ENCODE measurements at places on chromosomes 3 and 15. TPM values are rescaled to one million over a fixed set of nuclear protein-coding genes. Genes with fewer than 3 reads are reported as not detected.

The SMAD6 gene
- 34.8 TPM for total RNA-seq

The ACP3 gene
- total RNA-seq, result 1.2 TPM

The GOLGA6L26 gene
- total RNA-seq, result not detected

The ITIH1 gene
- not detected for total RNA-seq

DNA sequence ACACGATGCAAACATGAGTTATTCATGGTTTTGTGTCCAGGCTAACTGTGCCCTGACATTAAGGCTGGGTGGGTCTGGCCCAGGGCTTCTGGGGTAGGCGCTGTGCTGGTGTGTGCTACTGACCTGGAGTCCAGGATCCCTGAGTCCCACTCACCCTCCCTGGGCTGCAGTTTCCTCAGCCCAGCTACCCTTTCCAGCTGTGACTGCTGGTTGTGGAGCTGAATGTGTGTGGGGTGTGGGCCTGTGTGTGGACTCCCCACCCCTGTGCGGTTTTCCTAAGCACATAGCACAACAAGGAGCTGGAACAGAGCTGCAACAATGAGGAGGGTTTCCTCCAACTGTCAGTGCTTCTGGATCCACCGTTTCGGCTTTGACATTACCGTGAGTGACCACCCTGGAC lies 38.0 kb downstream of the SMAD3 start:
- no peak overlapping the region for H3K4me3 ChIP-seq
- peak; percentile 23 for DNase-seq
- H3K27me3 ChIP-seq, result no peaks in the 10 kb centered on the region
- peaks cover 12% of the 10 kb centered on the region for H3K4me1 ChIP-seq
- H3K36me3 ChIP-seq, result no peaks in the 10 kb centered on the region

DNA sequence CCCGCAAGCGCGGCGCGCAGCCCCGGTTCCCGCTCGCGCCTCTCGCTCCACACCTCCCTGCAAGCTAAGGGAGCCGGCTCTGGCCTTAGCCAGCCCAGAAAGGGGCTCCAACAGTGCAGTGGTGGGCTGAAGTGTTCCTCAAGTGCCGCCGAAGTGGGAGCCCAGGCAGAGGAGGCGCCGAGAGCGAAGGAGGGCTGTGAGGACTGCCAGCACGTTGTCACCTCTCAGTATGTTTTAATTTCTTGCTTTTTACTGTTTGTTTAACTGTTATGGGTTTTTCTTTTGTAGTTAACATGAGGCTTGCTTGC lies 1525.7 kb downstream of the SI start:
- no peaks in the 10 kb centered on the region for H3K36me3 ChIP-seq
- H3K27ac ChIP-seq, result no peak overlapping the region
- H3K27me3 ChIP-seq, result no peaks in the 10 kb centered on the region
- H3K4me1 ChIP-seq, result no peaks in the 10 kb centered on the region
- DNase-seq, result no peak

GRCh38 chr15:58167095-58167691 lies 29.0 kb downstream of the AQP9 start:
- H3K4me1 ChIP-seq, result no peaks in the 10 kb centered on the region
- H3K4me3 ChIP-seq, result no peak overlapping the region
- no peak for DNase-seq
- H3K27ac ChIP-seq, result no peak overlapping the region

DNA sequence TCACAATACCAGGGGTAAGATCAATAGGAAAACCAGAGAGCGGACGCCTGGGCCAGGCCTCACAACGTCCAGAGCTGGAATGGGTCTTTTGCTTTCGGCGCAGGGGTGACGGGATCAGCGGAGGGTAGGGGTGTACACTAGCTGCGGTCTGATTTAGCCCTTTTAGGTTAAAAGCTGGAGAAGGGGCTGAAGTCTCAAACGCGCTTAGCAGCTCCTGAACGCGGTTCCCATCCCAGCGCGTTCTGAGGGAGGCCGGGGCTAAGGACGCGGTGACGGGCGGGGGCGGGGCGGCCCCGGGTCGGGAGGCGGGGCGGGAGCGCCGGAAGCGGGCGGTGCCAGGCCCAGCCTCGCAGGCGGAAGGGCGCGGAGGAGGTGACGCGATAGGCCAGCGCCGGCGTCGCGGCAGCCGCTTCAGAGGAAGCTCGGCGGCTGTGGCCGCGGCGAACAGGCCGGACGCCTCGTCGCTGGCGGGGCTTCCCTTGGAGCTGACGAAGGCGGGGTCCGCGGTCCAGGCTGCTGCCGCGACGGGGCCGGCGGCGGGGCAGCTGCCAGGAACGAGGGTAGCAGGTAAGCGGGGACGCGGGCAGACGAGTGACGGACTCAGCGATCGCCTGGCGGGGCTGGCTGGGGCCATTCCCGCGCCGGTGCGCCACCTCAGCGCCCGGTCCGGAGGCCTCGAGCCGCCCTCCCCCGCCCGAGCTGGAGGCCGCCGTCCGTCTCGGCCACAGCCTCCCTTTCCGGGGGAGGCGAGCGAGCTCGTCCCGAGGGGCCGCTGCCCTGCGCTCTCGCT lies at the start of gene SENP5:
Gene SENP5, plus strand, starts transcription at position 414 of the 790 bp plus-strand sequence. CDS start 17,262 bp downstream, outside the sequence.
- DNase-seq, result peak; percentile 94
- peak within 1 kb of the TSS; percentile 98 for H3K4me3 ChIP-seq
- H3K27ac ChIP-seq, result peak within 1 kb of the TSS; percentile 23
- H3K27me3 ChIP-seq, result no peaks in the 10 kb centered on the region
